NCI-H187 (cell line): ENCODE measurements at places on chromosomes 11 and 22.

GRCh38 chr11:14012846-14013245, 50.3 kb downstream of the SPON1 start:
- no peak for DNase-seq

- no peak for DNase-seq
Measured at GRCh38 chr11:35160902-35161597, 22.1 kb downstream of the CD44 start.

GRCh38 chr22:47739291-47740015, 977.0 kb downstream of the TBC1D22A start:
- DNase-seq, result no peak

GRCh38 chr22:40976866-40977700, 25.9 kb downstream of the RBX1 start:
- DNase-seq, result no peak

GRCh38 chr11:108881131-108881530, 216.3 kb downstream of the DDX10 start:
- no peak for DNase-seq

- no peak for DNase-seq
Measured at GRCh38 chr11:66126064-66126463, 56.0 kb downstream of the PACS1 start.

DNA sequence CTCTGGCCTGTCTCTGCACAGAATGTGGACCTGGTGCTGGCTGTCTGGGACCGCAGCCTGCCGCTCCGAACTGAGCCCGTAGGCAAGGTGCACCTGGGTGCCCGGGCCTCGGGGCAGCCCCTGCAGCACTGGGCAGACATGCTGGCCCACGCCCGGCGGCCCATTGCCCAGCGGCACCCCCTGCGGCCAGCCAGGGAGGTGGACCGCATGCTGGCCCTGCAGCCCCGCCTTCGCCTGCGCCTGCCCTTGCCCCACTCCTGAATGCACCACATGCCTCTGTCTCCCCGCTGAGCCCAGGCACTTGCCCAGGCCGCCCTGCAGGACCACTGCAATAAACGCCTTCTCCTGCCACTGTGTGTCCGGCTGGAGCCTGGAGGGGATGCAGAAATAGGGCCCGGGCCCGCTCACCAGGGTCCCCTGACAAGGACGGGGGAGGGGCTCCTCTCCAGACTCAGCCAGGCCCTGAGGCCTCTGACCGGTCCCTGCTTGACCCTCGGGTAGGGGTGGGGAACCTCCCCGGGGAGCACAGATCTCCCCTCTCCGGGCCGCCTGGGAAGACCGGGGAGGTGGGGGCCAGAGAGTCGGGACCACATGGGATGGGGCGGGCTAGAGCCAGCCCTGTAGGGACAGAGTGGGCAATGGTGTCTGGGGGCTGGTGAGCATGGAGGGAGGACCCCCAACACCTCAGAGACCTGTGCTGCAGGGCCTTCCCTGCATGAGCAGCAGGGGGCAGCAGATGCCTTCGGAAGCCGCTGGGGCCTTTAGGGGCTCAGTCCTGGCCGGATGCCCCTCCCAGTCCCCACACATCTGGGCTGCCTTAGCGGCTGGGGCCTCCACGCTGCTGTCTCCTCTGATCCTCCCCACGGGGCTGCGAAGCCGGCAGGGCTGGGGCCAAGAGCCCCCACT, 1.4 kb upstream of the TNNI2 start:
- no peak for DNase-seq
